ENCODE measurements at places on chromosomes 7 and 10.

- DNase-seq: no peak
These were observed 409.6 kb downstream of the GPAM start for GRCh38 chr10:111773950-111774349.

DNA sequence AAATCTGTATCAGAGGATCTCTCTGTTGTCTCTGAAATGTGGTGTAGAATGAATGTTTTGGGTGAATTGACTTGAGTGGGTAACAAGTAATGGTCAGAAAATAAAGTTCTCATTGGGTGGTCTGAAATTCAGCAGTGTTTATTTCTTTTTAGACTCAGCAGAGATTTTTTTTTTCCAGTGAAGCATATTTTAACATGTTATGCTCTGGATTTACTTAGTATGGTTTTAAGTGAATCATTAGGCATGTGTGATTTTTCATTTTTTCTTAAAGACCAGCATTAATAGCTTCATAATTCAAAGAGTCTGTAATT lies 63.5 kb downstream of the REEP3 start:
- DNase-seq: no peak

GRCh38 chr7:13091974-13092707 lies 404.7 kb downstream of the ARL4A start:
- no peak for DNase-seq

GRCh38 chr7:67813621-67814292 lies 817.1 kb downstream of the TYW1 start:
- DNase-seq: no peak

DNA sequence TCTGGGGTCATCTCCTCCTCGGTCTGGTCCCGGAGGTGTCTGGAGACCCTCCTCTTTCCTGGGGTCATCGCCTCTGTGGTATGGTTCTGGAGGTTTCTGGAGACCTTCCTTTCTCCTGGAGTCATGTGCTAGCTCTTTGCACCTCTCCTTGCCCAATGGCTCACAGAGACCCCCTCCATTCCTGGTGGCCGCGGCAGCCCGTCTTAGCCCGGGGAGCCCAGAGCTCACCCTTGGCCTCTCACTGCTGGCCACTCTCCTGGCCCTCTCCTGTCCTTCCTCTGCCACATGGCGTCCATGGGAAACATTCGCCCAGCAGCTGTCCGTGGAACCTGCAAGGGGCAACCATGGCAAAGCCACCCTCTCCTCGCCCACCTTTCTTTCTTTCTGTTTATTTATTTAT lies 20.2 kb upstream of the FOXL3 start:
- DNase-seq: no peak

DNA sequence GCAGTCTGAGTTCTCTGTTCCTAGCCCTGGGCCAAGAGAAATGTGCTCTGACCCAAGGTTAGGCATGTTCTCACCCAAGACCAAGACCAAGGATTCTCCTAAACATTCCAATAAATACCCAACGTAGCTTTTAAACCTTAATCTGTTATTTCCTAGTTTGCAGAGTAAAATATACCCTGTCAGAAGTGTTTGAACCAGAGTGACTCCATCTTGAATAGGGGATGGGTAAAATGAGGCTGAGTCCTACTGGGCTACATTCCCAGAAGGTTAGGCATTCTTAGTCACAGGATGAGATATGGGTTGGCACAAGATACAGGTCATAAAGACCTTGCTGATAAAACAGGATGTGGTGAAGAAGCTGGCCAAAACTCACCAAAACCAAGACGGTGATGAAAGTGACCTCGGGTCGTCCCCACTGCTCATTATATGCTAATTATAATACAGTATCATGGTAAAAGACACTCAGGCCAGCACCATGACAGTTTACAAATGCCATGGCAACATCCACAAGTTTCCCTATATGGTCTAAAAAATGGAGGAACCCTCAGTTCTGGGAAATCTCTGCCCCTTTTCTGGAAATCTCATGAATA lies 27.7 kb downstream of the PLXNA4 start:
- no peak for DNase-seq

GRCh38 chr7:96481796-96482195 lies 159.9 kb upstream of the SLC25A13 start:
- no peak for DNase-seq

- DNase-seq: no peak
These were observed 108.6 kb downstream of the KMT2E start for GRCh38 chr7:105122619-105123018.

- no peak for DNase-seq
These were observed 7.1 kb downstream of the MRC1 start for GRCh38 chr10:17816199-17816598.

- DNase-seq: no peak
These were observed 126.0 kb downstream of the SGMS1 start for GRCh38 chr10:50497758-50498157.

- no peak for DNase-seq
These were observed 183.0 kb downstream of the SRPK2 start for GRCh38 chr7:105205592-105206237.

- DNase-seq: no peak
These were observed 43.8 kb downstream of the ADAMTS14 start for GRCh38 chr10:70715853-70716795.

GRCh38 chr10:79313911-79314439 lies 33.3 kb upstream of the PPIF start:
- no peak for DNase-seq

GRCh38 chr7:138895679-138896078 lies 85.5 kb downstream of the KIAA1549 start:
- no peak for DNase-seq

DNA sequence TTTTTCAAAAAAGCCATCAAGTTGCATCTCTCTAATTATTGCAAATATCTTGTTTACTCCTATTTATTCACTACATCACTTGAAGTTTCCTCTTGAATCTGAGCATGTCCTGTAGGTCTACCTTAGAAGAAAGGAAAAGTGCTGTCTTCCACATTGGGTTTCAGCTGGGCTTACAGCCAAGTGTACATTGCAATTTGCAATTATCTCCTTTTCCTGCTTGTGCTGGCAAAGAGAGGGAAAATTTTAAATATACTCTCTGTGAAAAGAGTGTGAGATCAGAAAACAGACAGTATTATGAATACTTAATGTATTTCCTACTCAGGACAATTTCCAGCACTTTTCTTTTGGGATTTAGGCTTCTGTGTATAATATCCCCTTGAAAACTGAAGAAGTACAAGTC lies 839.7 kb downstream of the CNTNAP2 start:
- no peak for DNase-seq

DNA sequence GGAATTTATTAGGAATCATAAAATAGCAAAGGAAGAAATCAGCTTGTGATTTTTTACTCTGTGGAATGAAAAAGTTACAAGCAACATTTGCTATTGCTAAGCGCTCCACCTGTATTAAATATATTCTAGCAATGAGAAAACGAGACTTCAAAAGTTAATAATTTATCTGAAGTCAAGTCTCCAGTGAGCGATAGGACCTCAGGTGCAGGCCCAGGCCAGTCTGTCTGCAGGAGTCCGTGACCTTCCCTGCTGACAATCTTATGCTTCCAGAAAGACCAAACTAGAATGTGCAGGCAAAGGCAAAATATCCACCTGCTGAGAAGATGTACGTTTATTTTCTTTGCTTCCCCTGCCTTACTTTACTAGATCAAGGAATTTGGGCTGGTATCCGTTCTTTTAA lies 22.7 kb downstream of the MRC1 start:
- no peak for DNase-seq

- no peak for DNase-seq
These were observed 1.8 kb upstream of the GAD2 start for GRCh38 chr10:26214551-26215395.

- no peak for DNase-seq
These were observed 2.6 kb downstream of the TLX1 start for GRCh38 chr10:101133489-101134298.

DNA sequence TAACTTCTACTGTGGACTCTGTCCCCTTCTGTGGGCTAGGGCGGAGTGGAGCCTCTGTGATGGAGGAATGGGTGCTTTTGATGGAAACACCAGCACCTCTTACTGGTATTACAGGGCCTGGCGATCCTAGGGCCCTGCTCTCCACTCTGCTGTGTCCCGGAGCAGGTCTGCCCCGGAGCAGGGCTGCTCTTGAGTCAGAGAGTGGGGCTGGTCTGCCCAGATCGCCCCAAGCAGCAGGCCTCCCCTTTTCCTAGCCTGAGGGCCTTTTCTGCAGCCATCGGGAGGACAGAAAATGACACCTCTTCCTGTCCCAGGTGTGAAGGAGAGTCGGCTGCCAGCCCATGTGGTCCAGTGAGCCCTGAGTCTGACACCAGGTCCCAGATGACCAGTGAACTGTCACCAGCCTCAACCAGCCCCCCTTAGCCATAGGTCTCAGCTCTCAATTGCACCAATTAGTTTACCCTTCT lies 1.4 kb downstream of the ZNF282 start:
- DNase-seq: peak; percentile 11

GRCh38 chr7:92748495-92748894 lies 87.9 kb downstream of the CDK6 start:
- no peak for DNase-seq

- DNase-seq: no peak
These were observed 43.1 kb downstream of the MAGI2 start for GRCh38 chr7:79410345-79410744.

GRCh38 chr7:71694665-71695064 lies 562.7 kb downstream of the GALNT17 start:
- no peak for DNase-seq

- DNase-seq: no peak
These were observed 12.4 kb downstream of the PTPRZ1 start for GRCh38 chr7:121885166-121885920.

DNA sequence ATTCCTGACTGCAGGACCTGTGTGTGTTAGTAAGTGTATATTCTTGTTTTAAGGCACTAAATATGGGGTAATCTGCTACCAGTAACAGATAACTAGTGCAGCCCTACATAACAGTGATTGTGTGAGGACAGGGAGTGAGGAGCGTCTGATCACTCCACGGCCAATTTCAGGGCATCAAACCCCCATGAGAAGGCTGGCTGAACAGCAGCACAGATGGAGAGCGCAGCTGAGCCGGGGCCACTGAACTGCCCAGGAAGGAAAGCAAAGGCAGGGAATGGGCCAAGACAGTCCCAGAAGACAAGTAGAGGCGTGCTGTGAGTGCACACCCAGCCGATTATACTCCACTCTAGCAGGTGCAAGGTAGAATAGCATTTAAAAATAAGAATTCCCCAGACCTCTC lies 157.1 kb upstream of the CHST15 start:
- DNase-seq: no peak

DNA sequence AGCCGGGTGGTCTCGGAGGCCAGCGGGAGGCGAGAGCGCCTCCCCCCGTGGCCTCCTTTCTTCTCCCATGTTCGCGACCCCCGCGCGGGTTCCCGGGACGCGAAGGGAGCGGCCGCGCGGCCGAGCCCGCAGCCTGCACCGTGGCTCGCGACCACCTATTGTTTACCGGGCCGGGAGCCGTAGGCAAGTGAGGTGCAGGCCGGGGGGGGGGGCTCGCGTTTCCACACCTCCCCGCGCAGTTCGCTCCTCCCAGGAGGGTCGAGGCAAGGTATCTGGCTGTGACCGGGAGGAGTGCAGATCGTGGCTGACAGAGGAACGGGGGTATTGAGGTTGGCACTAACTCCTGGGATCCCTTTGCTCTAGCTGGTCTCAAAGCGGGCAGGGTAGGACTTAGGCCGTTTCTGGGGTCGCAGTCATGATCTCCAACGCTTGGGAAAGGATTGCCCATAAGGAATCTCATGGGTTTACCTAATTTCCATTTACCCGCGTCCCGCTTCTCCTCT lies 734 bp downstream of the PTPN12 start:
- DNase-seq: no peak

DNA sequence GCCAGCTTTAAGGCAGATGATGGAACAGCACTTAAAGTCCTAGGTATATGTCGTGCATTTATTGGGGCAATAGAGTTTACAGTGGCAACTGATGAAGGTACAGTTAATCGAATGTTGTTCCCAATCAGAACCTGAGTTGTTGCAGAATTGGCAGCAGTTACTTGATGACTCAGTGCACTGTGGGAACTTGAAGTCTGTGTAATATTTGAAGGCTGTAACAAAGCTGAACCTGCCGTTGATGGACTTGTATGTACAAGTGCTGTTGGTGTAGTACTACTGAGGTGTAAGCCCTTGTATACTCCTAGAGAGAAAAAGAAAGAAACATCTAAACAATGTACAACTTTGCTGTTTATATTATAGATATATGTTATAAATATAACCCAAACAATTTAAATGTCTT lies 75.3 kb downstream of the EPC1 start:
- no peak for DNase-seq

- no peak for DNase-seq
These were observed 141.2 kb upstream of the ZNF716 start for GRCh38 chr7:57308631-57309408.

- DNase-seq: no peak
These were observed 122.8 kb downstream of the MAPK8 start for GRCh38 chr10:48429309-48429708.

DNA sequence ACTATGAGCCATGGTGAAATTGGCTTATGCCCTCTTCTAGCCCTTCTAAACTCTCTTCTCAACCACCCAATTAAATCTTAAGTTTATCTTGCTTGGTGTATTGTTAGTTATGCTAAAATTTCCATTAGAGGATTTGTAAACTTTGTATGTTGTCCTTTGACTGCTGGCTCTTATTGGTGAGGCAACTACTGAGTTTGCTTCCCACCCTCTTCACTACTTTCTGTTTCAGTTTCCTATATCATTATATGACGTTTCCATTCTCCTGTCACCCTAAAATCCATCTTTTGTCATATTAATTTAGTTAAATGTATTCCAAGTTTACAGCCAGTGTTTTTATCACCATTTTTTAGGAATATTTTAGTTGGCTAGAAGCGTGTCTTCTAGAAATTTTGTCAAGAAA lies 80.9 kb upstream of the VWC2 start:
- DNase-seq: no peak

GRCh38 chr10:63611078-63611477 lies 89.9 kb downstream of the REEP3 start:
- DNase-seq: no peak

GRCh38 chr10:68957284-68957615 lies 1.3 kb downstream of the DDX21 start:
- DNase-seq: no peak

DNA sequence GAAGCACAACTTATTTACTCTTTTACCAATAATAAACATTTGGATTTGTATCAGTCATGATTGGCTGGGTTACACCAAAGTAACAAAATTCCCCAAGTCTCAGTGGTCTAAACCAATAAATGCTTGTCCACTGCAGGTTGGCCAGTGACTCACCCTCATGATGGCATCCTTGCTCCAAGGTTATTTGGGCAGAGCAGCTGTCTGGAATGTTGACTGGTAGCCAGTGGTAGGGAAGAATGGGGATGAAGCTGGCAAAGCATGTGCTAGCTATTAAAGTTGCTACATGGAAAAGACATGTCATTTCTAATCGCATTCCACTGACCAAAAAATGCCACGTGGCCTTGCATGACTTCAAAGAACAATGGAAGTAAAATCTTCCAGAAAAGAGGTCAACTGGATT lies 1168.7 kb upstream of the CELF2 start:
- DNase-seq: no peak

- no peak for DNase-seq
These were observed 27.4 kb upstream of the LOXL4 start for GRCh38 chr10:98295401-98295811.

DNA sequence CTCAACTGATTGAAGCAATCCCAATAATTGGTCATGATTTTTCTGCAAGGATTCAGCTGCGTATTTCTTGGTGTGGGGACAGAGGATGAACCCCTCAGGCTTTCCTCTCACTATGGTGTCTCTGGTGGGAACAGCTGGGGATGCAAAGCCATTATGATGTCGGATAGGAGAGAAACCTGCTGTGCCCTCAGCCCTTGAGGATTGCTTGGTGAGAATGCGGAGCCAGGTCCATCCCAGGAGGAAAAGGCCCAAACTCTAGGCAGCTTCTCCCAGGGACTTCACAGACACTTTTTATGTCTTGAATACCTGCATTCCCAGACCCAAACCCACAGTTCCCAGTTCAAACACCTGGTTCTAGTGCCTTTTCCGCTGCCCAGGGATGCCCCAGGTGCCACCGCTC lies 302.0 kb downstream of the WDR37 start:
- DNase-seq: no peak

Data from memory B cell (primary cell).